ENCODE measurements at places on chromosomes 1 and 21.

DNA sequence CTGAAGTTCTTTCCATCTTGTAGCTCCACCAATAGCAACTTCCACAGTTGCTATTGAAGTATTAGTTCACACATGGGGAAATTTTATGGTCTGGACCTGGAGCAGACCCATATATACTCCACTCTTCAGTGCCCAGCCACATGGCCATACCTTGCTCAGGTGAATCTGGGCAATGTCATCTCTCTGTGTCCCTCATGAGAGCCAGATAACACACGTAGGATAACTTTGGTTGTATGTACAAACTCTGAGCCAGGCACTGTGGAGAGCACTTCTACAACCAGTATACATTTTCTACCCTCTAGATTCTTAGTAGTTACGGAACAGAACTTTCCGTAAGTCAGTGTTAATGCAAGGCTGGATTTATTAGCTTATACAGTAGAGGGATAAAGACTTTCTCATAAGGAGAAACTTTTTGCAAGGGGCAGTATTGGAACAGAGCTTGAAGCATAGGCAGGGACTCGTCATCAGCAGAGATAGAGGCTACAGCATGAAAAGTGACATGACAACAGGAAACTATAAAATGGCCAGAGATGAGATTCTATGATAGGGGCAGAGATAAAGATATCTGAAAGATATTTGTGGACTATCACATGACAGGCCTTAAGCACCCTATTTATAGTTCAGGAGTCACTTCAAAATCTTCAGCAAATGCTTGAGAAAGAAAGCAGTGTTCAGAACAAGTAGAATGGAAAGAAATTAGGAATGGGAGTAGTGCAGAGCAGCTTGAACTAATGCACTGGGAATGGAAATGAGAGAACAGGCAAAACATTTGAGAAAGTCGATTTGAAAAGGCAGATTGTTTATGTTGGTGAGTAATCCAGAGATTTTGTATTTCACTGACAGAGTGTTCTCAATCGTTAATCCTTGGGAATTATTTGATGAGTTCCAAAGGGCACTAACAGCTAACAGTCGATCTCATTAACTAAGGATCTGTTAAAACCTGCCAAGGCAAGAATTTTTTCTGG lies 481.8 kb downstream of the USP25 start:
- no peaks in the 10 kb centered on the region for H3K4me1 ChIP-seq
- H3K27ac ChIP-seq = no peak overlapping the region
- no peaks in the 10 kb centered on the region for H3K36me3 ChIP-seq
- no peak overlapping the region for H3K4me3 ChIP-seq
- DNase-seq = no peak
- H3K27me3 ChIP-seq = no peaks in the 10 kb centered on the region

DNA sequence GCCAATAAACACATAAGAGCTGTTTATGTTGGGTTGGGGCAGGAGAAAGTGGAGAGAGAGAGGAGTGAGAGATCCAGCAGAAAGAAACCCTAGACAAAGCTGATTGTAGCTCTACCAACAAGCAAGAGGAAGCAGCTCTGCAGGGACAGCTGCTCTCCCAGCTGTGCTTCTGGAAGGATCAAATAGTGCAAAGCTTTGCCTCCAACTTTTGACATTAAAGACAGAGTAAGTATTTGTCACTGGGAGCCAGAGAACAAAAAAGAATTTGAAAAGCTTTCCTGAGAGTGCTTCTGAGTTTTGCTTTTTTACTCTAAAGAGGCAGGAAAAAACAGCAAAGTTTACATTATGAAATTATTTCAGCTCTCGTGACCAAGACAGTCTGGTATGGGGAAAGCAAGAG lies 28.5 kb upstream of the C1orf198 start:
- H3K27me3 ChIP-seq = no peaks in the 10 kb centered on the region
- no peak overlapping the region for H3K4me3 ChIP-seq
- no peaks in the 10 kb centered on the region for H3K36me3 ChIP-seq
- no peaks in the 10 kb centered on the region for H3K4me1 ChIP-seq

GRCh38 chr1:42679364-42679983 lies 2.7 kb upstream of the YBX1 start:
- DNase-seq = no peak
- H3K27me3 ChIP-seq = no peaks in the 10 kb centered on the region
- H3K27ac ChIP-seq = no peak overlapping the region
- H3K4me3 ChIP-seq = no peak overlapping the region

- no peaks in the 10 kb centered on the region for H3K4me1 ChIP-seq
- no peak for DNase-seq
- no peak overlapping the region for H3K27ac ChIP-seq
- H3K36me3 ChIP-seq = no peaks in the 10 kb centered on the region
- H3K4me3 ChIP-seq = no peak overlapping the region
Measured at GRCh38 chr1:37071829-37072228, 37.5 kb upstream of the GRIK3 start.

DNA sequence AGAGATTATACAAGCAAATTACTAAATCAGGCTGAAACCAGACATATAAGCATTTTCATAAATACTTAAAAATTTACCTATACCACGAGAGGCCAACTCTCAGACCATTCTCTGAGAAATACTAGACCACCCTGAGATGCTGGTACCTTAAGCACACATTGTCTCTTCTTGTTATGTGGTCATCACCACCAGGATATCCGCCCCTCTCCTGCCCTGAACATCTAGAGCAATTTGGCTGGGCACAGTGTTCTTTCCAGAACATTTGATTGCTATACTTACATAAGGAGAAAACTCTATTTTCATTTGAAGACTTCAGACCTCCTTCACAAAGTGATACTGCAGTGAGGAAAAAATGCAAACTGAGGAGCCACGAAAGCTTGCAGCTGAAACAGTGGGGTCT lies 36.2 kb upstream of the DUSP10 start:
- H3K4me3 ChIP-seq = no peak overlapping the region
- no peaks in the 10 kb centered on the region for H3K36me3 ChIP-seq
- peaks cover 48% of the 10 kb centered on the region for H3K4me1 ChIP-seq
- H3K27me3 ChIP-seq = no peaks in the 10 kb centered on the region
- H3K27ac ChIP-seq = peak overlapping the region; percentile 47
- DNase-seq = no peak

GRCh38 chr1:67860776-67861175 lies 27.5 kb upstream of the GNG12 start:
- no peaks in the 10 kb centered on the region for H3K4me1 ChIP-seq
- H3K27ac ChIP-seq = no peak overlapping the region
- H3K36me3 ChIP-seq = no peaks in the 10 kb centered on the region
- no peak for DNase-seq
- no peak overlapping the region for H3K4me3 ChIP-seq

- peaks cover 15% of the 10 kb centered on the region for H3K36me3 ChIP-seq
- H3K27me3 ChIP-seq = no peaks in the 10 kb centered on the region
- H3K4me1 ChIP-seq = peaks cover 34% of the 10 kb centered on the region
- H3K4me3 ChIP-seq = peak overlapping the region; percentile 81
- H3K27ac ChIP-seq = peak overlapping the region; percentile 94
- DNase-seq = no peak
Measured at GRCh38 chr1:110876748-110877341, 3.9 kb downstream of the CD53 start.

- H3K4me3 ChIP-seq = no peak overlapping the region
- no peaks in the 10 kb centered on the region for H3K36me3 ChIP-seq
- H3K27ac ChIP-seq = no peak overlapping the region
- no peak for DNase-seq
- H3K27me3 ChIP-seq = no peaks in the 10 kb centered on the region
Measured at GRCh38 chr1:184858288-184858687, 103.6 kb upstream of the EDEM3 start.

DNA sequence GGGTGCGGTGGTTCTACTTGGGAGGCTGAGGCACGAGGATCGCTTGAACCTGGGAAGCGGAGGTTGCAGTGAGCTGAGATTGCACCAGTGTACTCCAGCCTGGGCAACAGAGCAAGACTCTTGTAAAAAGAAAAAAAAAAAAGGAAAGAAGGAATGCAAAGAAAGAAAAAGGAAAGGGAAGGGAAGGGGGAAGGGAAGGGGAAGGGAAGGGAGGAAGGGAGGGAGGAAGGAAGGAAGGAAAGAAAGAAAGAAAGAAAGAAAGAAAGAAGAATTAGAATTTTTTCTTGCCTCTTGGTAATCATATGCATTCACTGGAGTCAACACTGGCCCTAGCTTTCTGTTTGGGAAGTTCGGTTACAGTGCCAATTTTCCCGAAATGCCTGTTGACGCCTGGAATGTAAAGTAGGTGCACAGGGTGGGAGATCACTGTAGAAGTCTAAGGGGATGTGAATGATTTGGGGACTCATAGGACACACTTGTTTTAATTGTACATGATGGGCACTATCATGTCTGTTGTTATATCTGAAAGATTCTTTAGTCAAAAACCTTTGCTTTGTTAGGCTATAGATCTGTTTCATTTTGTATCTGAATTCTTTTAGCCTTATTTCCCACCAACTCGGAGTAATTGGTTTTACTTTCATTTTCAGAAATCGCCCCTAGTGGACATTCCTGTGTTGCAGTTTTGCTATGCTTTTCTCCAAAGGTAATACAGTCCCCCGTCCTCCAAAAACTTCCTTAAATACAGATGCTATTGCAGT lies 59.8 kb upstream of the MORC3 start:
- H3K27ac ChIP-seq = peak overlapping the region; percentile 48
- peaks cover 19% of the 10 kb centered on the region for H3K36me3 ChIP-seq
- peak overlapping the region; percentile 38 for H3K4me3 ChIP-seq
- H3K27me3 ChIP-seq = no peaks in the 10 kb centered on the region
- no peaks in the 10 kb centered on the region for H3K4me1 ChIP-seq

DNA sequence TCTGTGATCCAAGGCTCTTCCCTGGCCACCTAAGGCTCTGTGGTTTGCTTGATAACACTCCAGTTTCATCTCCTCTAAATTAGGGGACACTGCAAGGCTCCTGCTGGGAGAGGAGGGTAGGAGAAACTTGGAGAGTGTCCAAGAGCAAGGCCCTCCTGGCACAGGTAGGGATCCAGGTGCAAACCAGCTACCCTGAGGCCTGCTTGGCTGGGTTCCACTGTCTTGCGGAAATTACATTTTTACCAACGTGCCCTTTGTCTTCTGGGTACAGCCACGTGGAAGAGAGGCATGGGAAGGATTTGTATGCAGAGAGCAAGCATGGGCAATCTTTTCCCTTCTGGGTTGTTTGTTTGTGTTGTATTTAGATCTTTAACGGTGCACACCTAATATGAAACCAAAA lies 132.5 kb downstream of the PRDM2 start:
- DNase-seq = no peak
- H3K4me3 ChIP-seq = no peak overlapping the region
- no peaks in the 10 kb centered on the region for H3K27me3 ChIP-seq
- H3K36me3 ChIP-seq = no peaks in the 10 kb centered on the region
- H3K27ac ChIP-seq = no peak overlapping the region

DNA sequence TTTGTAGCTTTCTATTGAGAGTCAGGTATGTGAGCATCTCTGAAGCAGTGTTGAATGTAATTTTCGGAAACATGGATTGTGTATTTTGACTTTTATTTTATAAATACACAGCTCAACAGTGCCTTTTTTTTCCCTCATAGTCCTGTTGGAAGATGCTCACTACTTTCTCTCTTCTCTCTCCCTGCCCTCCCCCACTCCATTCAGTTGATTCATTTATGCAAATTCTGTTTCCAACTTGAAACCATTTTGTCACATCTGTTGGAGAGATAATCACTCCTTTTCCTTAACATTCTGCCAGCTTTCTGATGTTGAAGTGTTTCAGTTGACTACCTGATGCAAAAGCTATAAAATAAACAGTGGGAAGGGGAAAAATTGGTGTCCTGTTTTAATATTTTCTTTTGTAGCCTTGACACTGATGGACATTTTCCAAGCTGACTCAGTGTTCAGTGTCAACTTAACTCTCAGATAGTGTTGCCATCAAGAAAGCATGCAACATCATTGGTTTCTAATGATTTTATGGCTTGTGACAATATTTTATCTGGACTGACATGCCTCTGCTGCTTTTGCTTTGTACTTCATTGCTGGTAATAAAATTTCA lies 194.5 kb downstream of the HS2ST1 start:
- no peaks in the 10 kb centered on the region for H3K4me1 ChIP-seq
- no peak overlapping the region for H3K27ac ChIP-seq
- H3K27me3 ChIP-seq = no peaks in the 10 kb centered on the region
- DNase-seq = no peak
- no peaks in the 10 kb centered on the region for H3K36me3 ChIP-seq

GRCh38 chr1:88813471-88813870 lies 77.9 kb downstream of the GTF2B start:
- H3K4me3 ChIP-seq = no peak overlapping the region
- H3K27ac ChIP-seq = no peak overlapping the region
- H3K36me3 ChIP-seq = peaks cover 14% of the 10 kb centered on the region
- no peaks in the 10 kb centered on the region for H3K27me3 ChIP-seq
- H3K4me1 ChIP-seq = no peaks in the 10 kb centered on the region

GRCh38 chr1:112911506-112912220 lies 44.3 kb downstream of the SLC16A1 start:
- H3K27ac ChIP-seq = no peak overlapping the region
- no peaks in the 10 kb centered on the region for H3K4me1 ChIP-seq
- DNase-seq = no peak
- no peaks in the 10 kb centered on the region for H3K27me3 ChIP-seq
- no peak overlapping the region for H3K4me3 ChIP-seq

DNA sequence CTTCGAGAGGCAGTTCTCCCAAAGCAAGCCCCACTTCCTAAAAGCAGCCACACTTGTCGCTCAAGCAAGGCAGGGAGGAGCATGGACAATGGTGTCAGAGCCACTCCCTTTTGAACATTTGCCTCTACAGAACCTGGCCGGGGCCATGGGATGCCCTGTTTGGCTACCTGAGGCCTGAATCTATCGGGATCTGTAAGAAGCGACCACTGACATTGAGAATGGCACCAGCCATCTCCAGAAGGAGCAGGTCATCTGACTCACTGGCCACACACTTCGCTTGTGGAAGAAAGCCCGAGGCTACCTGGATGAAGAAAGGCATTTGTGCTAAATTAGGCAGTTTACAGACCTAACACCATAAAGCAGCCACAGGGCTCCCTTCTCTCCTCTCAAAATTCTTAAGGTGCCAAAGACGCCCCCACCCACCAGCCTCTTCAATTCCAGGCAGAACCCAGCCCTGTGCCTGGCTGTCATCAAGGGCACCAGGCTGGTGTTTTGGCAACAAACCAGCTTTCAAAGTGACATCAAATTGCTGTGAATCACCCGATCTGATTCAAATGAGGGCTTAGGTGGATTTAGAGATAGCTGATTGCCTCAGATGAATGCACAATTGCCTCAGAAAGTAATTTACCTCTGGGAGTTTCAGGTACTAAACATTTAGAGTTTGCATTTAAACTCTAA lies 104.8 kb downstream of the ETS2 start:
- no peaks in the 10 kb centered on the region for H3K4me1 ChIP-seq
- no peaks in the 10 kb centered on the region for H3K36me3 ChIP-seq
- H3K27me3 ChIP-seq = no peaks in the 10 kb centered on the region
- no peak for DNase-seq
- H3K4me3 ChIP-seq = no peak overlapping the region

- no peaks in the 10 kb centered on the region for H3K4me1 ChIP-seq
- H3K36me3 ChIP-seq = no peaks in the 10 kb centered on the region
- no peak for DNase-seq
Measured at GRCh38 chr1:230753586-230754251, 6.5 kb downstream of the CAPN9 start.

DNA sequence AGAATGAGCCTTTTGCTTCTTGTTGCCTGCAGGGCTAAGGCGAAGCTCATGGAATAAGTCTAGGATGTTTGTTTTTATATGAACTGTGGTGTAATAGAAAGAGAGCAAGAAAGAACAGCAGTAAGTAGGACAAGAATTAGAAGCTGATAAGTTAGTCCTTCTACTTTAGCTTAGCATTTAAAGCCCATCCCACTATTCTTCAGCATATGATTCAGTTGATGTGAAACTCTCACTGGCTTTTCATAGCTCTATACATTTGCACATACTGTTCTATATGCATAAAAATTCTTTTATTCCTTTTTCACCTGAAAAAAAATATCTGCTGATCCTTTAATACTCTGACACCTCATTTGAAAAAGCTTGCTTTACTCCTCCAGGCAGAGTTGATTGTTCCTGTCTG lies 712.0 kb downstream of the USP25 start:
- H3K4me1 ChIP-seq = no peaks in the 10 kb centered on the region
- no peak overlapping the region for H3K4me3 ChIP-seq
- H3K36me3 ChIP-seq = no peaks in the 10 kb centered on the region
- H3K27me3 ChIP-seq = no peaks in the 10 kb centered on the region
